Activated CD8-positive, alpha-beta memory T cell treated with anti-CD3 and anti-CD28 coated beads, Interleukin-2, amount 10 ng/mL, durations not matched to agents 7 days and 5 days (primary cell): ENCODE measurements at places on chromosomes 1 and 21. TPM values are rescaled to one million over a fixed set of nuclear protein-coding genes. Genes with fewer than 3 reads are reported as not detected.

DDAH1 gene
- not detected for total RNA-seq

CHRM3 gene
- not detected for total RNA-seq

DNA sequence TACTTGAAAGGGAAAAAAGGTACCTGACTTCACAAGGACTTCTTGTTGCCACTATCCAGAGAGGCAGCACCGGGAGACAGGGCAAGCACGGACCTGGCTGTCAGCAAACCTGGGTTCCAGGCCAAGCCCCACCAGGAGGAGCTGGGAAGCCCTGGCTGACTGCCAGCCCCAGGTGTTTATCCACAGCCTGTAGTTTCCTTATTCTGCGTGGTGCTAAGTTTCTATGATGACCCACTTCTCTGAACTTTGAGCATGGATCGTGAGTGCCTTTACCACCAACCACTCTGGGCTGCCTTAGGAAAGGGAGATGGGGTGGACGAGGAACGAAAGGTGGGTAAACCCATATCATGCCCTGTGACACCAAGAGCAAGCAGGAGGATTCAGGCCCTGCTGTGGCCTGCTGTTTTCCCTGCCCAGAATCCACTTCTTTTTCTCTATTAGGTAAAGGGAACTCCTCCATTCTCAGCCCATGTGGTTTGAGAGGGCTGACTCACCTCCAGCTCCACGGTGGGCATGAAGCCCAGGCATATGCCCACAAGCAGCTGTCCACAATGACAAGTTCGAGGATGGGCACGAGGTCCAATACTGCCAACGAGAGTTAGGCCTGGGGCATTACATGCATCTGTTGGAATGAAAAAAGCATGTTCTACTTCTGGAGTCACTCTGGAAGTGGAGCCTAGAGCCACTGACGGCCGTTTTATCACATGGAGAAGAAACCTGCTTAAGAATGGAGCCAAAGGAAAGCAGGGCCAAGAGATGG lies 20.3 kb downstream of the TSPAN2 start:
- H3K4me1 ChIP-seq: peaks cover 27% of the 10 kb centered on the region
- H3K36me3 ChIP-seq: no peaks in the 10 kb centered on the region
- no peak for DNase-seq
- H3K27ac ChIP-seq: no peak overlapping the region
- no peaks in the 10 kb centered on the region for H3K27me3 ChIP-seq

- H3K36me3 ChIP-seq: peaks cover 30% of the 10 kb centered on the region
- H3K27me3 ChIP-seq: no peaks in the 10 kb centered on the region
- peaks cover 22% of the 10 kb centered on the region for H3K4me1 ChIP-seq
- H3K4me3 ChIP-seq: no peak overlapping the region
Measured at GRCh38 chr1:151251656-151252470, 2.7 kb upstream of the PSMD4 start.
